ENCODE measurements at places on chromosomes 5 and 9.

GRCh38 chr9:121735065-121735792 lies 83.8 kb downstream of the DAB2IP start:
- H3K27me3 ChIP-seq, result no peaks in the 10 kb centered on the region
- H3K4me1 ChIP-seq, result peaks cover 55% of the 10 kb centered on the region

GRCh38 chr9:136137321-136138265 lies 18.9 kb upstream of the TMEM250 start:
- no peaks in the 10 kb centered on the region for H3K36me3 ChIP-seq
- H3K27me3 ChIP-seq, result peaks cover 32% of the 10 kb centered on the region
- peaks cover 6% of the 10 kb centered on the region for H3K4me1 ChIP-seq
- no peak overlapping the region for H3K27ac ChIP-seq

DNA sequence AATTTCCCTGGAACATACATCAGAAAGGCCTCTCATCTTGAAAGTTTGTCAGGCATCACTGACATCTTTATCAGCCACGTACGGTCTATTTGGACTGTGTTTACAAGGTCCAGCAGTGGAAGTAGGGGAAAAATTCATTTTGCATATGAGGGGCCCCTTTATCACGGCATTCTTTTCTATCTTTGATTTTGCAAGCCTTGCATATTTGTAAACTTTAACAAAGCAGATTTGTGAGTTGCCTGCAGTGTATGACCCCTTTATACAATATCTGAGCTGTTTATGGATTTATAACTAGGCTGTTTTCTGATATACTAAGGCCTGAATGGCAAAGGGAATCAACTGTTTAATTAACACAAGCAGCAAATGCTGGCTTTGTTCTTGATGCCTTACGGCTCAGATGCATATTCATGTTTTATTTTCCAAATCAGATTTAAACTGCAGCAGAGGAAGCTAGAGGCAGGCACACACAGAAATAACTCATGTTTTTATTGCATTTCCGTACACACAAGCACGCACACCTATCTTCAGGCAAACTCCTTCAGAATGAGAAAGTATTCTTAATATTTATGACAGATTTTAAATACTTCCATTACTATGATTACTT lies 61.1 kb downstream of the CD180 start:
- DNase-seq, result no peak
- no peaks in the 10 kb centered on the region for H3K4me1 ChIP-seq
- H3K4me3 ChIP-seq, result no peak overlapping the region
- peaks cover 4% of the 10 kb centered on the region for H3K36me3 ChIP-seq
- no peaks in the 10 kb centered on the region for H3K27me3 ChIP-seq

- no peaks in the 10 kb centered on the region for H3K36me3 ChIP-seq
- no peak overlapping the region for H3K4me3 ChIP-seq
- no peaks in the 10 kb centered on the region for H3K4me1 ChIP-seq
- no peak for DNase-seq
- no peaks in the 10 kb centered on the region for H3K27me3 ChIP-seq
Observed at GRCh38 chr5:169183576-169183975, 117.4 kb downstream of the SLIT3 start.
